ENCODE measurements at places on chromosomes 4 and X.
A peak's percentile ranks its signal among the peaks of the same experiment; 100 is the strongest.

DNA sequence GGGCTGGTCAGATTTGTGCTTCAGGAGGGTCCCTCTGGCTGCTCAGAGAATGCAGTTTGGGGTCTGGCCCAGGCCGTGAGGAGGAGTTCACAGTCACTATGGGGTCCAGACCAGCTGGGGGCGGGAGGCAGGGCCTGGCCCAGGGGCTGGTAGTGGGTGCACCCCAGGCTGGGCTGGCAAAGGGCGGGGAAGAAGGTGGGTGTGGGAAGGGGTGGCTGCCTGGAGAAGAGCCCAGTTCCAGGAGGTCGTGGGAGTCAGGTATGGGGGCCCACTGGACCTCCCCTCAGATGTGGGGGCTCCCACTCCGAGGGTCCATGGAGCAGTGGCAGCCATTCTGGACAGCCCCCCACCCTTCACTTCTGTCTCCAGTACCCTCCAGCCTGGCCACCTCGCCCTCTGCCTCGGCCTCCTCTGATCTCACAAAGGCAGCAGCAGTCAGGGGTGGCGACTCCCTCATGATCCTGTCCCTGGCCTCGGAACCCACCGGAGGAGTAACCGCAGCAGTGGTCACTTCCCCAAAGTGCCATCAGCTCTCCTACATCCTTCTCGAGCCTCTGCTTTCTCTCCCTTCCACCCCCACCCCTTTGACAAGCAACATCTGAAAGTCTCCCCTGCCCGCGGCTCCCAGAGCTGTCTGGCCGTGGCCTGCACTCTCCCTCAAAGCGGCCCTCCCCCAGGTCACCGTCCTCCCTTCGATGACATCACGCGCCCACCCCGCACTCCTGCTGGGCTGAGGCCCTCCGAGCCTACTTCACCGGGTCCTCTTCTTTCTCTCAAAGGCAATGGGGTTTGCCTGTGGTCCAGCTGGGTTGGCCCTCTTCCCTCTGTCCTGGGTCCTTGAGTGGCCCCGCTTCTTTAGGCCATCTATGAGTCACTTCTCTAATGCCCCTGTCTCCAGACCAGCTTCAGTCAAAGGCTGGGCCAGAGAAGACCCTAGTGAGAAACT lies 1.7 kb upstream of the SLC6A8 start:
- DNase-seq, result no peak

GRCh38 chr4:48018112-48018511 lies 1.5 kb downstream of the NIPAL1 start:
- DNase-seq, result no peak

DNA sequence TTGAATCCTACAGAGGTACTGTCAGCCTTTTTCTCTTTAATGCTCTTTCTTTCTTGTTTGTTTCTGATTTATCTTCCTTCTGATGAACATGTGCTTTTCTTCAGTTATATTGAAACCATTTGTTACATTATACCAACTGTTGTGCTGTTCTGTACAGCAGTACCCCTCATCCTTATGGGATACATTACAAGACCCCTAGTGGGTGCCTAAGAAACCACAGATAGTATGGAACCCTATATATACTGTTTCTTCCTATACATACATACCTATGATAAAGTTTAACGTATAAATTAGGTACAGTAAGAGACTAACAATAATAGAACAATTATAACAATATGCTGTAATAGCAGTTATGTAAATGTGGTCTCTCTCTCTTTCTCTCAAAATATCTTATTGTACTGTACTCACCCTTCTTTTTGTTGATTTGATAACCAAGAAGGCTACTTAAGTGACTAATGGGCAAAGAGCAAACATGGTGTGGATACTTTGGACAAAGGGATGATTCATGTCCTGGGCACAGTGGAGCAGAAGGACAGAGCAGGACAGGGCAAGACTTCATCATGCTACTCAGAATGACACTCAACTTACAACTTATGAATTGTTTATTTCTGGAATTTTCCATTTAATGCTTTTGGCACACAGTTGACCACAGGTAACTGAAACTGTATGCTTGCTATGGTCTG lies 10.7 kb upstream of the YIPF7 start:
- no peak for DNase-seq

GRCh38 chrX:24266996-24267395 lies 46.9 kb downstream of the SUPT20HL2 start:
- no peak for DNase-seq

DNA sequence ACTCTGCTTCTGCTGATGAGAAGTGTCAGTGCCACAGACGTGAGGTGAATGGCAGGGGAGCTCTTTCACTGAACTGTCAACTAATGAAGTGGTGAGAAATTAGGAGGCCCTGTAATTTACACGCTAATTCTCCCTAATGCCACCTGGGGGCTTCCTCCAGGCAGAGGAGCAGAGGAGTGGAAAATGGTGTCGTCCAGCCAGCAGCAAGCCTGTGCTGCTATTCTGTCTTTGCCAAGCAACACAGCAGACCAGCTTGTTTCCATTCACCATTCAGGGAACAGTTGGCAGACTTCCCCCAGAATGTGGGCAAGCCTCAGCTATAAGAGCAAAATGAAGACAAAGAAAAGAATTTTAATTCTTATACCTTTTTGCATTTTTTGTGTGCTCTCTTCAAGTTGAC lies 245.2 kb upstream of the TET2 start:
- no peak for DNase-seq

GRCh38 chr4:139301821-139302611 lies at the start of gene NDUFC1:
Gene NDUFC1 (minus strand): TSS chr4:139302477. CDS start chr4:139295798, 6,679 bp downstream.
- peak; percentile 50 for DNase-seq

DNA sequence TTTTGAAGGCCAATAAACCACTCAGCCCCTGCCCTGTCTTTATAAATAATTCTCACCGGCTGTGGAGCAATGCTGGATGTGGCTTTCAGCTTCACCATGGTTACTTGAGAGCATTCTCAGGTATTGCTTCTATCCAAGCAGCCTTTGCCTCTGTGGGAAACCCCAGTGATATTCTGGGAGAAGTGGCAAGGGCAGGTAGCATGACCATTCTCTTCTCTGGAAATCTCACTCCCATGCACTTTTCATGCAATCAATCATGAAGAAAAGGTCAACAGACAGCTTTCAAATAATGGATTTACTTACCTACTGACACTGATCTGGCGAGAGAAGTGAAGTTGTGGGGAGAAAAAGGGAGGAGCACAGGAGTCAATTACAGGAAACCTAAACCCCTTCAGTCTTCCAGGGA lies 49.5 kb downstream of the UNC5C start:
- DNase-seq, result no peak

Data from activated CD4-positive, alpha-beta T cell treated with anti-CD3 and anti-CD28 coated beads for 24 hours (primary cell).